Activated naive CD4-positive, alpha-beta T cell treated with anti-CD3 and anti-CD28 coated beads, Interleukin-2, amount 50 U/mL, for 16 hours (primary cell): ENCODE measurements at places on chromosomes 1 and 21.

GRCh38 chr21:31334648-31335121, 9.4 kb downstream of the TIAM1 start:
- DNase-seq = no peak

DNA sequence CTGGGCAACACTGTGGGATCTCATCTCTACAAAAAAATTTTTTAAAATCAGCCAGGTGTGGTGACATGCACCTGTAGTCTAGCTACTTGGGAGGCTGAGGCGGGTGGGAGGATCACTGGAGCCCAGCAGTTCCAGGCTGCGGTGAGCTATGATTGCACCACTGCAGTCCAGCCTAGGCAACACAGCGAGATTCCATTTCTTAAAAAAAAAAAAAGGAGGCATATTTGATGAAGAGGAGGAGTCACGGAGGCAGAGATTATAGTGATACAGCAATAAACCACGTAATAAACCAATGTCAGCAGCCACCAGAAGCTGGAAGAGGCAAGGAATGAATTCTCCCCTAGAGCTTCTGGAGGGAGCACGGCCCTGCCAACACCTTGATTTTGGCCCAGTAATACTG, 4.0 kb downstream of the LIX1L start:
- DNase-seq = no peak

DNA sequence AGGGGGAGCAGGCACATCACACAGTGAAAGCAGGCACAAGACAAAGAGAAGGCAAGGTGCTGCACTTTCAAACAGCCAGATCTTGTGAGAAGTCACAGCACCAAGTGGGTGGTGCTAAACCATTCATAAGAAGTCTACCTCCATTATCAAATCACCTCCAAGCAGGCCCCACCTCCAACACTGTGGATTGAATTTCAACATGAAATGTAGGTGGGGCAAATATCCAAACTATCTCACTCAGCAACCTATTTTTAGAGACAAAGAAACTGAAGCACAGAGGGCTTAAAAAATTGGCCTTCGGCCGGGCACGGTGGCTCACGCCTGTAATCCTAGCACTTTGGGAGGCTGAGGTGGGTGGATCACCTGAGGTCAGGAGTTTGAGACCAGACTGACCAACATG, 90.4 kb downstream of the UBE2U start:
- DNase-seq = no peak

- no peak for DNase-seq
Measured at GRCh38 chr1:169259816-169260215, 107.8 kb downstream of the NME7 start.

- no peak for DNase-seq
Measured at GRCh38 chr1:9039761-9040658, 13.8 kb upstream of the SLC2A7 start.

- no peak for DNase-seq
Measured at GRCh38 chr1:237041795-237042525, at the start of gene RYR2. Gene RYR2, plus strand, starts transcription at chr1:237042184. Its CDS starts 338 bp downstream, at chr1:237042522.

DNA sequence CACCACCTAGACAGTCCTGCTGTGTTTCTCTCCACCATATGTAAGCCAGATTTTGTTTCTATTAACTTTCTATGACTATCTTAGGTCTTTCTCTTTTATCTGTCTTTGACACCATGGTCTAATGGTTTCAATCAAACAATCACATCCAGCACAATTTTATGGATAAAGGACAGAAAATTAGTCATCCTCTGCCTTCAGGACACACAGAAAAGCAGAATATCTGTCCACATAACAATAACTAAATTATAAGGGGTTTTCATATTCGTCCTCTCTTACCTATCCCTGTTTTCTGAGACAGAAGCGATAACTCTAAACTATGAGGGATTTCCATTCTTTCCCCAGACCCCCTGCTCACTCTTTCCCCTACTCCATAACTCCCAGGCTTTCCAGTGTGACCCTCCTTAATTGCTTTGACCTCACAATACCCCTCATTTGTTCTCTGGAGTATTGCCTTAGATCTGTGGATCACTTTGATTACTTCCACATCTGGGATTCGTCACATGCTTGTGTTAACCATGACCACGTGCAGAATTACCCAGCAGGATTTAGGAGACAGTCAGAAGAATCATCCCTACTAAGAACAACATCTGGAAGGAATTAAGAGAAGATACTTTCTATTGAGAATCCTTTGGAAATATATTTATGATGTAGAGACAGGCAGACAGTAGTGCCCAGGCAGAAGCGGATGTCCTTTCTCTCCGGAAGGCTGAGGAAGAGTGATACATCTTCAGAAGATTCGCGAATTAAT, 108.2 kb upstream of the GREM2 start:
- no peak for DNase-seq

- DNase-seq = no peak
Measured at GRCh38 chr21:34881839-34882371, 167.2 kb downstream of the RUNX1 start.

DNA sequence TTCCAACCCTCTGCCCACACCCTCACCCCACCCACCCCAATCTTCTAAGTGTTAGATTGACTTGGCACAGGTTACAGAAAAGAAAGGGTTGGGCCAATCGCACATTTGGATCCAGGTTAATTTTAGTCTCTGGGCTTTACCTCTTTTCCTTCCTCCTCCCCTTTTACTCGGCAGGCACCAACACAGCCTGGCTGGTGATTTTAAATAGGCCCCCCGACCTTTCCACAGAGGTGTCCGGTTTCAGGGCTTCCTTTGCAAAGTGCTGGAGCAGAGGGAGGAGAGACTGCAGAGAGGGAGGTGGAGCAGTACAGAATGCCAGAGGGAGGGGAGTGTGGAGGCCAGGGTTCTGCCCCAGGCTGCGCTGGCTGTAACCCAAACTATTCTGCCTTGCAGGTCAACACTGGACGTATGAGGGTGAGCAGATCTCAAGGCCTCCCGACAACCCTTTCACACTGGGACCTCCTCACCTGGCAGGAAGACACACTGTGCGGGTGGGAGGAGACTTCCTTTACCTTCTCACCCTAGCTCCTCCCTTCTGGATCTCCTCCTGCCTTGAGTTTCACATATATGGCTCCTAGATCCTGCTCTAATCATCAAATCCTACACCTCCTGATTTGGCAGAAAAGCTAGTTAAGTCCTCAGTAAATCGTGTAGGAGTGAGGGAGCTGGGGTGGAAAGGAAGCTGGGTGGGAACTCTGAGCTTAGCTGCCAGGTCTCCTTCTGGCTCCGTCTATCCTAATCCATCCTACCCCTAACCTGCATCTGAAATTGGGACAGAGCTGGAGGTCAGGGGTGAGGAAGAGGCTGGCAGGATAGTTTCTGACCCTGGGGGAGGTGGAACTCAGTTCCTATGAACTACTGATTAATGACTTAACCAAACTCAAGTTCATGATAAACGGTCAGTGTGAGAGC, 2.4 kb downstream of the CA14 start:
- no peak for DNase-seq

- no peak for DNase-seq
Measured at GRCh38 chr1:198605406-198605805, 33.4 kb upstream of the PTPRC start.

GRCh38 chr1:201173736-201174135, 16.9 kb upstream of the IGFN1 start:
- DNase-seq = no peak

GRCh38 chr1:147808025-147808424, 47.6 kb upstream of the GJA5 start:
- no peak for DNase-seq

GRCh38 chr1:20732071-20732587, 374 bp downstream of the SH2D5 start:
- peak; percentile 75 for DNase-seq

DNA sequence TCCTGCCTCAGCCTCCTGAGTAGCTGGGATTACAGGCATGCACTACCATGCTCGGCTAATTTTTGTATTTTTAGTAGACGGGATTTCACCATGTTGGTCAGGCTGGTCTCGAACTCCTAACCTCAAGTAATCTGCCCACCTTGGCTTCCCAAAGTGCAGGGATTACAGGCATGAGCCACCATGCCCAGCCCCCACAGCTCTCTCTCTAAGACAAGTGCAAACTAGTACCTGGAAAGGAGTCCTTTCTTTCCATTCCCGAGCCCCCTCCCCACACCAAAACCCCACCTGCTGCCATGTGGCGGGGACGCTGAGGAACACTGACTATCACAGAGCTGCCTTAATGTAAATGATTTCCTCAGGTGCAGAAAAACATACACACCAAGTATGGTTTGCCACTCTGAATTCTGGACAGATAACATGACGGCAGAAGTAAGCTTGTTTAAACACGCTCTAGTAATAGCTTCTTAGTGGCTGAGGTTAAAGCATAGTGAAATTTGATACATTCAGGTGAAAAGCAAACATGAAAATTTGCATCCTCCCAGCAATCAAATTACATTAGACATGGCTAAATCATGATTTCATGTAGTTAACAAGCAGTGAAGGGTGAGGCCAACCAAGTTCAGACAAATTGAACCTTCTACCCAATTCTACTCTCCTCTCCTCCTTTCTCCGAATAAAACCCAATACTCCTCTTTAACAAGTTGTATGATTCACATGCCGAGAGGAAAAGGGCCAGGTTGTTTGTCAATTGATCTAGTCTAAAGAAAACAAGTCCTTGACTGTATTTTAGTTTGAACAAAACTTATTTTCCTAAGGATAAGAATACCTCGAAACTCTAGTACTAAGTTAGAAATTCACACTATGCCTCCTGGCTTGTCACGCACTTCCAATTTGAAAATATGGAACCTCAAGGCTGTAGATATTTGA, 19.8 kb downstream of the ERRFI1 start:
- no peak for DNase-seq

DNA sequence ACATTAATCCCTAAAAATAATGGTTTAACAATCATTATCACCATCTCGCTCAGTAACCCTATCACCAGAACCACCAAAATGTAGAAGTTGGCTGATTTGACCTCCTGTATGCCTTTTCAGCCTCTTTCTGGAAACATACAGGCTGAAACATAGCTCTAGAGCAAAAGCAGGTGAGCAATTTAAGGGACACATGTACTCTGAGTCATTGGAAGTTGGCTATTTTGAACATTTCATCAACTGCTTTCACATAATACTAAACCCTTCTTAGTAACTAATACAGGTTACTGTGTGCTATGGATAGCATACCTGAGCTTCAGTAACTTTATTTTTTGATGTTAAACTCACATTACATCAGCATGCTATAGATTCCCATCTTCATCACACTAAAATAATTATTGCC, 19.8 kb upstream of the DDAH1 start:
- DNase-seq = no peak

GRCh38 chr1:44775930-44776729, 790 bp downstream of the RPS8 start:
- peak; percentile 48 for DNase-seq

GRCh38 chr1:2391931-2392509, 379 bp downstream of the RER1 start:
- no peak for DNase-seq

GRCh38 chr1:224482619-224483018, 48.0 kb upstream of the WDR26 start:
- DNase-seq = no peak

GRCh38 chr1:43447891-43448708, 5.6 kb downstream of the HYI start:
- DNase-seq = no peak

- DNase-seq = no peak
Measured at GRCh38 chr1:168893359-168893801, 164.4 kb upstream of the DPT start.

- no peak for DNase-seq
Measured at GRCh38 chr1:85295654-85296053, 19.2 kb upstream of the BCL10 start.

- DNase-seq = peak; percentile 52
Measured at GRCh38 chr1:226644541-226645176, 94.4 kb downstream of the ITPKB start.

- no peak for DNase-seq
Measured at GRCh38 chr1:61149010-61149860, 66.9 kb downstream of the NFIA start.

- no peak for DNase-seq
Measured at GRCh38 chr1:27071049-27071416, 58.4 kb upstream of the TENT5B start.

GRCh38 chr1:177077734-177078499, 86.6 kb downstream of the ASTN1 start:
- no peak for DNase-seq

- peak; percentile 44 for DNase-seq
Measured at GRCh38 chr1:1889847-1890505, 911 bp downstream of the GNB1 start.

- DNase-seq = no peak
Measured at GRCh38 chr1:203158960-203159665, 16.5 kb downstream of the MYBPH start.

GRCh38 chr1:232372841-232373440, 257.0 kb downstream of the SIPA1L2 start:
- no peak for DNase-seq

- DNase-seq = no peak
Measured at GRCh38 chr1:4319496-4319895, 334.9 kb upstream of the AJAP1 start.

DNA sequence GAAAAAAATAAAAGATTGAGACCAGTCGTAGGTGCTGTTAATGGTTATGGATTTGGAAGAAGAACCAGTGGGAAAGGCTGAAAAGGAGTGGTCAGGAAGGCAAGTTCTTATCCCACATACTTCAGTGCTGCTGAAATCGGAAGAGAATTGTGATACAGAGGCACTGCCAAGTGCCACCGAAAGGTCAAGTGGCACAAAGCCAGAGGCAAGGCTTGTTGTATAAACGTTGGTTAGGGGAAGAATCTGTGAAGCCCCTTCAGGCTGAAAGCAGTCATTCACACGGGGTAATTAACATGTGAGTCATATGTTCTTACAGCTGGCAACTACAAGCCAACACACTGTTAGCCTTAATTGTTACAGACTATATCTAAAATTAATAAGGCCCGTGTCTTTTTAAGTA, 48.8 kb downstream of the ZBTB40 start:
- DNase-seq = no peak

DNA sequence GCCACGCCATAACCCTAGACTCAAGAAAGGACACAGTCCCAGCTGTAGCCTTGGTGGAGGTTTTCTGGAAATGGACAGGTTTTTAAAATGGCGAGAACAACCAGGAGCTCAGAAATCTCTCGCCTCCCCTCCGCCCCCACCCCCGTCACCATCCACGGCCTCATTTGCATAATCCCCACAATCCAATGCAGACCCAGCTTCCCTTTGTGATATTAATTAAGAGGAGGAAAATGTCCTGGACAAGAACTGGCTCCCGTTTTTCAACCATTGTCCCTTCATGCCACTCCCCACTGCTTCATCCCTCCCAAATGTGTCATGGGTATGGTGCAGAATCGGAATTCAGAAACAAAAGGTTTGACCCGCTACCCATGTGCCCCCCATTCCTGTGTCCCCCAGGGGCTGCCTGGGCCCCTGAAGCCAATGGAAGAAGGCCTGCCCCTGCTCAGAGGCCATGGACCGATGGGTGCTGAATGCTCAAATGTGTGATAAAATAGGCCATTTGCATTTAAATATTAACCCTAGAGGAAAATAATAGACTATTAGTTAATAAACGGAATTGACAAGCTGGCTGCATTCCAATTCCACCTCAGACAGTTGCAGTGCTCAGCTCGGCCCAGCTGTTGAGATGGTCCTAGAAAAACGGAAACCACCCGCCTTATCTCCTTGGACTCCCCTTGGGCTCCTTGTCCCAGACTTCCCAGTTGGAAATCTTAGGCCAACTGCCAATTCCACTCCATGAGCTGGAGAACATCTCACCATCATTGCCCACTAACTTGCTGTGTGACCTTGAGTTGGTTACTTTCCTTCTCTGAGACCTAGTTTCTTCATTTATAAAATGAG, 10.7 kb upstream of the EPHB2 start:
- DNase-seq = no peak
